SK-N-SH (cell line): ENCODE measurements at places on chromosomes 3 and 15.

DNA sequence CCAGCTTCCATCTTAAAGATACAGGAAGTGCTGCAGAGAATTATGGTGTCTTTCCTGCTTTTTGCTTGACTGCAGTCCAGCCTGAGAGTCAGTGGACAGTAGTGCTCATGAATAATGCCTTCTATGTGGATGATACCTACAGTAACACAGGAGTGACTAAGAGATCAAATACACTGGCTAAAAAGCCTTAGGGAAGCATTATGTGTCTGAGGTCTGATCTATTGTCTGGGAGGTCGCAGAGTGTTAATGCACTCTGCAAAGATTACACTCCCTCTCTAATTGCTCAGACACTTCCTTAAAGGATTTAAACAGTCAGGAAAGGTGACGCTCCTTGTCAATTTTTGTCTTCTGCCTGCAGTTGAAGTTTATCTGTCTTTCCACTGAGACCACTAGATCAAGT lies 183.6 kb downstream of the MCTP2 start:
- no peak for DNase-seq

DNA sequence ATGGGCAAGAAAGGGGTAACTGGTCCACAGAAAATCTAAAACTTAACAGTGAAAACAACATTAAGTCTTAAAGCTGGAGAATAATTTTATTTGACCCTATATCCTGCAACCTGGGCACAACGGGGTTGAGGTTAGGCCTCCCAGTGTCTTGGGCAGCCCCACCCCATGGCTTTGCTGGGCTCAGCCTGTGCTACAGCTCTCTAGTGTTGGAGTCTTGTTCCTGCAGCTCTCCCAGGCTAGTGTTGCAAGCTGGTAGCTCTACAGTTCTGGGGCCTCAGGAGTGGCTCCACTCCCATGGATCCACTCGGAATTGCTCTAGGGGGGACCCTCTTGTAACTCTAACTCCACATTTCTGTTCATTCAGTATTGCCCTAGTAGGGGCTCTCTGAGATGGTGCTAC lies 24.9 kb upstream of the GNB4 start:
- DNase-seq, result no peak

DNA sequence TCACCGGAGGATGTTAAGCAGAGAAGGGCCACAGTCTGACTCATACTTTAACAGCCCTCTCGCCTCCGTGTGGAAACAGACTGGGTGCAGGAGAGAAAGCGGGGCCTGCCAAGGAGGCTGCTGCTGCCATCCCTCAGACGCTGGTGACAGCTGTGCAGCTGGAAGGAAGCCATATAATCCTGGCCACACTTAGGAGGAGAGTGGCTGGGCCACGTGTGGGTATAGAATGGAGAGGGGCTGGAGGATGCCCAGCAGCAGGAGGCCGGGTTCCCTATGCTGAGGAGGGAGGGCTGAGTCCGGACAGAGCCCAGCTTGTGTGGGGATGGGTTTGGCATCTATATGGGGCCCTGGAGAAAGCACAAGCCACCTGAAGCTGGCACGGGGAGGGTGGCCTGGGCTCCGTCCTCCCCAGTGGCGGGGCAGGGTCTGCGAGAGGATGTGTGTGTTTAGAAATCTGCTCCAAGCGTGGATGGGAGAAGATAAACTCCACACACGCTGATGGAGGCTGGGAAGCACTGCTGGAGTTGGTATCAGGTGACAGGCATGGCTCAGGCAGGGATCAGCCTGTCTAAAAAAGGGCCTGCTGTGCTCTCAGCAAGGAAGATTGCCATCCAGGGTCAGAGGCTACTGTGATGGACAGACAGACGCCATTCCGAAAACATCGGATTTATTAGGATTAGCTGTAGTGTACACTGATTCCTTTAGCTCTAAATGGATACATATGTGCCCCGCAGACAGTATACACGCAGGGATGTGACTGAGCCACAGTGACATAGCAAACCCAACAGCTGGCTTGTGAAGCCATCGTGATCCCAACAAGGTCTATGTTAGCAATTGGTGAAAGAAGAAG lies 15.9 kb downstream of the ABTB1 start:
- no peak for DNase-seq

GRCh38 chr3:100019719-100020118 lies 94.6 kb downstream of the FILIP1L start:
- DNase-seq, result no peak

DNA sequence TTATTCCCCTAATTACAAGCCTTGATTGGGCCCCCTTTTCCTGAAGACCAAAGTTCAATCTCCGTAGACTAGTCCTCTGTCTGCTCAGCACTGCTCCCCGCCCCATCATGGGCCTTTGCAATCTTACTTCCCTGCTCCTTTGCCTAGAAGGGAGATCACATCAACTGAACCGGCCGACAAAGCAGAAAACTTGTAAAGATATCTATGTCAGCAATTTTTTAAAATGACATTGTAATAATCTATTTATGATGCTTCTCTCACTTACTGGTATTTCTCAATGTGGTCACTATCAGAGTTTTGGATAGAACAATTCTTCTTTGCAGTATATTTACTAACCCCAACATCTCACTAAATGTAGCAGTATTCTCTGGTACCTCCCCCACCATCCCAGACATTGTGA lies 17.3 kb downstream of the ANAPC13 start:
- no peak for DNase-seq

- no peak for DNase-seq
These were observed 154.1 kb downstream of the WNT5A start for GRCh38 chr3:55333046-55333445.
